ENCODE measurements at places on chromosomes 12 and 14.
A peak's percentile ranks its signal among the peaks of the same experiment; 100 is the strongest.

- no peak for DNase-seq
Measured at GRCh38 chr12:128383357-128383937, 116.5 kb downstream of the TMEM132C start.

DNA sequence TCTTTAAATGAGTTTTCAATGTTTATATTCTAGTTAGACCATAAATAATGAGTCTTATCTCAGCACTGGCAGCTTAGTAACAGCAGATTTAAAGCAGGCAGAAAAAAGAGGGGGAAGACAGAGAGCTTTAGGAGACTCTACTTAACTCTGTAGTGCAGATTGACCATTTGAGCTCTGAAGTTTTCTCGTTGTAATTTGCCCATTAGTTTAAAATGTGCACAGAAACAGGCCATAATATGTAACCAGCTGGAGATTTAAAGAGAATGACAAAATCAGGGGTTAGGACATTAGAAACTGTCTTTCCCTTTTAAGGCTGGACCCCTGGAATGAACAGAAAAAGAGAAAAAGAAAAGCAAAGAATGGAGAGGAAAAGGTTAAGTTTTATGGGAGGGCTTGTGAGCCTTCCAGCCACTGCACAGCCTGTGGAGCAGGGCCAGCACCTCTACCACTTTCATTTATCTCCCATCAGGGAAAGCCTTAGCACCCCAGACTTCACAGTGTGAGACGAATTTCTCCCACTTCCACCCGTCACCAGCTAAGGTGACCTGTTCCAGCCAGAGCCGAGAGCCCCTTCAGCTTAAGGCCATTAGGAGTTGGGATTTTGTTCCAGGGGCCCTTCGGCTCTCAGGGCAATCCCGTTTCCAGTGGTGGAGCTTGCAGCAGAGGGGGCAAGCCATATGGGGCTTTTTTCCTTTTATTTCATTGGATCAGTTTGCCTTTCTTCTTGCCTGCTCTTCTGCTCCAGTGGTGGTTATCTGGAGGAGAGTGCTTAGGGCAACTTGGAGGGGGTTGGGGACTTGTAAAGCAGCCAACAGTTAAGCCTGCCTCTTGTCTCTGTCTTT lies 8.0 kb downstream of the IL22 start:
- no peak for DNase-seq

GRCh38 chr12:49825971-49826421 lies 2.2 kb downstream of the NCKAP5L start:
- no peak for DNase-seq

DNA sequence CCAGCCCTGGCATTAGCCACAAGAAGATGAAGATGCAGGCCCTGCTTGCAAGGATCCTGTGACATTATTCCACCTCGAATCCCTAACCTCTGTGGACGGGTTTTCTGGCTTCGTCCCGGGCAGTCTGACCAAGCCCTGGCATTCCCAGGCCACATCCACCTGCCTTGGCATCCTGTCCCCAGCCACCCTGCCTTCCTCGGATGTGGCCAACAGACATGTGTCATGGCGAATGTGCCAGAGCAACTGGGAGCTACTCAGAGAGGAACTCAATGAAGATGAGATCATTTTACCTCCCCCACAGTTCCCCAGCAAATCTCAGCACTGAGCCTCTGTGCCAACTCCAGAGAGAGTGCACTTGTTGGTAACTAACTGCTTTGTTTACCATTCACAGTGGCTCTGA lies 33.5 kb upstream of the KCNA5 start:
- no peak for DNase-seq

DNA sequence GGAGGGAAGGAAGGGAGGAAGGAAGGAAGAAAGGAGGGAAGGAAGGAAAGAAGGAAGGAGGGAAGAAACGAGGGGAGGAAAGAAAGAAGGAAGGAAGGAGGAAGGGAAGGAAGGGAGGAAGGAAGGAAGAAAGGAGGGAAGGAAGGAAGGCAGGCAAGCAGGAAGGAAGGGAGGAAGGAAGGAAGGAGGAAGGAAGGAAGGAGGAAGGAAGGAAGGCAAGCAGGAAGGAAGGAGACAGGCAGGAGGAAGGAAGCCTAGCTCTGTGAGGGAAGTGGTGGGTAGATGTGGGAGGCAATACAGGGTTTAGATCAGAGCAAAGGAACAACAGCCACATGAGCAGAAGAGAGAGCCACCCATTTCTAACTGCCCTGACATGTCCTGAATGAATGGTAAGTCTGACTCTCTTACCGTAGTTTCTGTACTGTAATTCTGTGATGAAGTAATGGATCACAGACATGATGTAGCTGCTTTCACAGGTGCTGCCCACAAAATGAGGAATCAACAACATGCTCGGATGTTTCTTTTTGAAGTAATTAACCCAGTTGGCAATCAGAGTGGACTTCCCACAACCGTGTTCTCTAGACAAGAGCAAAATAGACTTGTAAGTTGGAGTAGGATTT lies 24.4 kb upstream of the HSP90B1 start:
- DNase-seq = no peak

- no peak for DNase-seq
Measured at GRCh38 chr12:59873136-59873535, 277.3 kb downstream of the SLC16A7 start.

GRCh38 chr12:71938728-71939385 lies at the start of gene TPH2:
TPH2 (plus strand) TSS chr12:71938845; CDS start chr12:71938987, 142 bp downstream.
- peak; percentile 37 for DNase-seq

DNA sequence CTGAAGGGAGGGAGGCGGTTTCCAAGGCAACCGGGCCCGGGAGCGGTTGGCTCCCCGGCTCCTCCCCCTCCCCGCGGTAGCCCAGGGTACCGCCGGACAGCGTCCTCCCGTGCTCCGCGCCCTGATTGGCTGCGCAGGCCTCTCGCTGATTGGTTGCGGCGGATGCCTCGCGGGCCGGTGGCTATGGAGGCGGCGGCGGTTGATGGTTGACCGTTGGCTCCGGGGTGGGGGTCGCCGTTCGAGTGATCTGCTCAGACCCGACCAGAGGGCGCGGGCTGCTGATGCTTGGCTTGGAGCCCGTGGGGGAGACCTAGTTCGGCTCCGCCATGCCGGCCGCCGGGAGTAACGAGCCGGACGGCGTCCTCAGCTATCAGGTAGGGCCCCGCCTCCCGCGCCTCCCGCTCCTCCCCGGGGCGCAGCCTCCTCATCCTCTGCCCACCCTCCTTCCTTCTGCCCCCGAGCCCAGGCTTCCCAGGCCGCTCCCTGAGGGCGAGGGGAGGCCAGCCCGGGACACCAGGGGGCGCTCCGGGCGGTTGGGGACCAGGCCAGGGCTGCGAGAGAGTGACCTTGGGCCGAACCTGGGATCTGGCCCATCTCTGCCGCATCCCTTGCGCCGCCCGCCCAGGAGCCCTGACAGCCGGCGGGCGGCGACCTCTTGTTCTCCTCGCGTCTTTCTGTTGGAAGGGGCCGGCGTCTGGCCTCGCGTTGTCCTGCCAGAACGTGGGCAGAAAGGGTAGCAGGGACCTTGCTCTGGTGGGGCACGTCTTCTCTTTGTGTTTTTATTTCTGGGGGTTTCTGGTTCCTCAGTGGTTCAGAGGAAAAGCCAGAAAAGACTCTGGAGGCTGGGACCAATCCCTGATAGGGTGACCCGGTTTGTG lies at the start of gene SLC4A8:
SLC4A8 (plus strand) TSS at position 170 of the 878 bp plus-strand sequence; CDS start at position 327, 157 bp downstream.
- peak; percentile 82 for DNase-seq

GRCh38 chr12:26686408-26686807 lies 146.6 kb downstream of the ITPR2 start:
- no peak for DNase-seq

GRCh38 chr14:73591690-73592449 lies at the start of gene ACOT4:
ACOT4 (plus strand) TSS chr14:73591873; CDS start chr14:73591960, 87 bp downstream.
- DNase-seq = no peak

DNA sequence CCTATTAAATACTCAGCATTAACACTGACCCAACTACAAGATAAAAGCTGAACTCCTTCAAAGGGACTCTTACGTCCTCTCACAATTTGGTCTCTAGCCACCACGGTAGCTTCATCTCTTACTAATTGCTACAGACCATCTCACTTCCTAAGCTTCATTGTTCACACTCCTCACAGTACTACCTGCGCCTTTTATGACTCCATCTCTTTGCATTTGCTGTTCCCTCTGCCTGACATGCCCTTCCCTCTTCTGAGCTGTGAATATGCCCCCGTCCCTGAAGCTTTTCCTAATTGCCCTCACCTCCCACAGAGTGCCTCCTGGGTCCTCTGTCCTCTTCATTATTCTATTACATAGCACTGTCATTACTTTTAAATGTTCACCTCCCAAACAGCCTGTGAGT lies 2.5 kb downstream of the EEA1 start:
- no peak for DNase-seq

DNA sequence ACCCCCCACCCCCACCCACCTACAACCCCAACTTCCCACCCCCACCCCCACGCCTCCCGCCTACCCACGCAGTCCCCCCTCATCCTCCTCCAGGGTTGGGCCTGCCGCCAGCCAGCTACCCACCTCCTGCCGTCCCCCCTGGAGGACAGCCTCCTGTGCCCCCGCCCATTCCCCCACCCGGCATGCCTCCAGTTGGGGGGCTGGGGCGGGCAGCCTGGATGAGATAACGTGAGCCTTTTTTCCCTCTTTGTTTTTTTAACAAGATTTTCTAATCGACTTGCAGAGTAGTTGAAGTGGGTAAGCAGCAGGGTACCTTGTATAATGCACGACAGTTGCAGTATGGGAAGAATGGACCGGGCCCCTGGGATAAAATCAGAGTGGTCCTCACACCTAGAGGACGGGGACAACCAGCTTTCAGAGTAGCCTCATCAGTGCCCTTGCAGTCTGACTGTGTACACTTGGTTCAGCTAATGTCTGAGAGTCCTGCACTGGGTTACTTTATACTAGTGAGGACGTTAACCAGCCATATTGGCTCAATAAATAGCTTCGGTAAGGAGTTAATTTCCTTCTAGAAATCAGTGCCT lies 29.4 kb downstream of the CCNK start:
- DNase-seq = no peak

GRCh38 chr12:66620026-66620425 lies 58.9 kb downstream of the GRIP1 start:
- DNase-seq = no peak

DNA sequence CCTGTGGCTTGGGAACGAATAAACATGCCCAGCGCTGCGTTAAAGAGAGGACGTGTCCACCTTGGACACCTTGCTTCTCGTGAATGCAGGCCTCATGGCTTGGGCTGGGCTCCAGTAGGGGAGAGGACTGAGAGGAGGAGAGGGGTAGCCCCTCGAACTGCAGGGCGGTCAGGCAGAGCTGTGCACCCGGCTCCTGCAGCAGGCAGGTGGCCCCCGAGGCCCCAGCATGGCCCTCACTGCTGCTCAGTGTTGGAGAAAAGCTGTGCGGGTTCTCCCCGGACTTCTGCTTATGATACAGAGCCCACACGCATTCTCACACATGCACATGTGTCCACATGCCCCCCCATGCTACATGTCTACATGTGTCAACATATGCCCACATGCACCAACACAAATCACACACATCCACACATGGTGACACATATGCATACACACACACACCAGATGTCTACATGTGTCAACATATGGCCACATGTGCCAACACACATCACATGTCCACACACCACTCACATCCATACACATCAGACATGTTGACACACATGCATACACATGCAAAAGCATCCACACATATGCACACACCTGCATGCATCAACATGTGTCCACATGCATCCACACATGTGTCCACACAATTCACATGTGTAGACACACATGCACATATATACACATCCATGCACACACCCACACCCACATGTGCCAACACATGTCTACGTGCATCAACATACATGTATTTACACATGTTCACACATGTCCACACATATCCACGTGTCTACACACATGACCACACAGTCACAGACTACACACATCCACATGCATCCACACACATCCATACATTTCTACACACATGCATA lies 3.0 kb downstream of the ADGRD1 start:
- DNase-seq = no peak

GRCh38 chr14:104085032-104085888 lies at the start of gene ASPG:
ASPG (plus strand) TSS chr14:104085700; CDS start chr14:104085771, 71 bp downstream.
- no peak for DNase-seq

- DNase-seq = no peak
Measured at GRCh38 chr12:104652910-104653309, 196.2 kb downstream of the CHST11 start.

GRCh38 chr14:35878272-35879150 lies 52.4 kb downstream of the BRMS1L start:
- DNase-seq = no peak

- no peak for DNase-seq
Measured at GRCh38 chr14:91241863-91242262, 2.6 kb downstream of the GPR68 start.

GRCh38 chr12:124302807-124303578 lies 8.1 kb downstream of the RFLNA start:
- no peak for DNase-seq

- no peak for DNase-seq
Measured at GRCh38 chr14:99075771-99076375, 196.1 kb downstream of the BCL11B start.

DNA sequence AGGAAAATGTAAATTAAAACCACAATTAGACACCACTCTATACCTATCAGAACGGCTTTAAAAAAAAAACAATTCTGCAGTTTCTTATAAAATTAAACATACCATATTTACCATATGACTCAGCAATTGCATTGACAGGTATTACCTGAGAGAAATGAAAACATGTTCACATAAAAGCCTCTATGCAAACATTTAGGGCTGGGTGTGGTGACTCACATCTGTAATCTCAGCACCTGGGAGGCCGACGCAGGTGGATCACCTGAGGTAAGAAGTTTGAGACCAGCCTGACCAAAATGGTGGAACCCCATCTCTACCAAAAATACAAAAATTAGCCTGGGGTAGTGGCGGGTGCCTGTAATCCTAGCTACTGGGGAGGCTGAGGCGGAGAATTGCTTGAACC lies 41.1 kb downstream of the SPTB start:
- no peak for DNase-seq

- DNase-seq = peak; percentile 58
Measured at GRCh38 chr12:2944401-2945047, 14.7 kb upstream of the TEAD4 start.

- DNase-seq = no peak
Measured at GRCh38 chr12:65699251-65699650, 125.0 kb upstream of the HMGA2 start.

DNA sequence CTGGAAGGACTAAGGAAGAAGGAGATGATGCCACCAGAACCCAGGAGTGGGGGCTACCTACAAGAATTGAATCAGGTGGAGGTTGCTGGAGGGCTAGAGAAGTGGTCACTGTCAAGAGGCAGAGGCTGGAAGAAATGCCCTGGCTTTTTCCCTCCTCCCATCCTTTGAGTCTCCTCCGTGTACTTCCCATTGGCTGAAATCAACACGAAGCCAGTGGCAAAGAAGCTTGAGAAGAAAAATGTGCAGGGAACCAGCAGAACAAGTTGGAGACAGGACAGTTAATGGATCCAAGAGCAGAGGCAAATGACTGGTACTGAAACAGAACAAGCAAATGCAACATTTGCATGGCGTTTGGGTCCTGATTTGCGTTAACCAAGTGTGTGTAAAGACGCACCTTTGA lies 9.1 kb upstream of the FBLN5 start:
- no peak for DNase-seq

DNA sequence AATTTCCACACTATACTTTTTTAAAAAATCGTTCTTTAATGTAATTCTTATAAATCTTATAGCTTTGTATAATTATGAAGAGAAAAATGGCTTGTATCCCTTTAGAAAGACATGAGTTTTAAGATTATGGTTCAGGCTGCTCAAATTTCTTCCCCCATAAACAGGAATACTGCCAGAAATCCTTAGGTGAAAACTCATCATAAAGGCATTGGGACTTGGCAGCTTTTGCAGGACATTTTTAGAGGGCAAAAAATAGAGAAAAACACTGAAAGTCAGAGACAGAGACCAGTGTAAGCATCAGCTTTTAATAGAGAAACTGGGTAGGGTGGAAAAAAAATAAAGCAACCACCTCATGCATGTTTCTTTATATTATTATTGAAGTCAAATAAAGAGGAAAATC lies 29.1 kb downstream of the LRRK2 start:
- DNase-seq = no peak

- DNase-seq = no peak
Measured at GRCh38 chr12:29617407-29617803, 119.9 kb upstream of the OVCH1 start.

Measured in stimulated activated CD4-positive, alpha-beta T cell treated with anti-CD3 and anti-CD28 coated beads, Interleukin-4, amount 100 ng/mL, for 48 hours (primary cell).